GM23338 (cell line): ENCODE measurements at places on chromosomes 11 and 22. TPM values are rescaled to one million over a fixed set of nuclear protein-coding genes. Genes with fewer than 3 reads are reported as not detected.

The POLR2F gene
- 64.6 and 144 TPM in 2 replicates for total RNA-seq

The SCN2B gene
- total RNA-seq, result 0.03 and 0.04 TPM in 2 replicates

The SPA17 gene
- 3.2 and 7.4 TPM in 2 replicates for total RNA-seq

The BIRC3 gene
- 0.03 TPM in 1 of 2 replicates, not detected in the other for total RNA-seq

The LTBP3 gene
- total RNA-seq, result 29.2 and 29.8 TPM in 2 replicates

The OR10A6 gene
- total RNA-seq, result not detected in 2 replicates

The PSMC3 gene
- total RNA-seq, result 147 and 149 TPM in 2 replicates

The CPT1B gene
- total RNA-seq, result 5.5 and 14.4 TPM in 2 replicates

The CADM1 gene
- 18.0 and 26.1 TPM in 2 replicates for total RNA-seq

The PARVA gene
- 6.9 and 7.6 TPM in 2 replicates for total RNA-seq

The MACROD1 gene
- total RNA-seq, result 22.2 and 33.0 TPM in 2 replicates

The C11orf52 gene
- 1.0 TPM in 1 of 2 replicates, not detected in the other for total RNA-seq

The GRAP2 gene
- 0.42 TPM in 1 of 2 replicates, not detected in the other for total RNA-seq

The DEUP1 gene
- total RNA-seq, result 0.63 and 0.85 TPM in 2 replicates

The OR4S1 gene
- not detected in 2 replicates for total RNA-seq

The SAA2 gene
- not detected in 2 replicates for total RNA-seq

The OR10G4 gene
- total RNA-seq, result not detected in 2 replicates

The TYR gene
- not detected in 2 replicates for total RNA-seq

The PDE2A gene
- total RNA-seq, result 8.2 and 16.2 TPM in 2 replicates

The CHST1 gene
- 1.7 and 2.7 TPM in 2 replicates for total RNA-seq

The FGF4 gene
- 9.2 and 13.1 TPM in 2 replicates for total RNA-seq

The PRSS23 gene
- 4.7 and 9.6 TPM in 2 replicates for total RNA-seq

The POU2AF2 gene
- not detected in 2 replicates for total RNA-seq
